Epithelial cell of prostate (primary cell): ENCODE measurements at places on chromosomes 5 and 9.

GRCh38 chr9:10168241-10168640 is 444.6 kb downstream of the PTPRD start:
- DNase-seq, result no peak

DNA sequence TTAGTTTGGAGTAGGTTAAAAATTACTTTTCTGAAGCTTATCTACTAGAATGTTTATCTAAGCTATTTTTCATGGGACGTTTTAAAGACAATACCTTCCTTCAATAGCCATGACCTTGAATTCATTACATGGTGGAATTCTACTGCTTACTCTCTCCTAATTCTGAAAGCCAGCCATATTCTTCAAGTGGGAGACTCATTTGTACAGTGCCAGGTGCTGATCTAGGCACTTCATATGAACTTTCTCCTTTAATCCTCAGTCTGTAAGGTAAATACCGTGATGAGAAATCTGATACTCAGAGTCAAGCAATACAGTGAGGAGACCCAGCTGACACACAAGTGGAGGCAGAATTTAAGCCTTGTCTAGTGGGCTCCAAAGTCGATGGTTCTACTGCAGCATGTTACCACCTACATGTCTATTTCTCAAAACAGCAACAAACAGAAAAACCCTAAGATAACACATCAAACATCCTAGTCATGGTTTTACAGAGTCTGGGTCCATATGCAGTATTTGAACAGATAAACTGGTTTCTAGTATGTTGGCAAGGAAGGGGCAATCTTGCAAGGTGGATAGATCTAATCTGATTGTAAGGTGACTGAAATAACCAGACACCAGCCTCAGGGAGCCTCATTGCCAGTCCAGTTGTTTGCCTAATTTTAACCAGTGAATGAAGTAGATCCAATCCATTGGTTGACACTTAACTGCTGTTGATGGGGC is 243.7 kb downstream of the PIK3R1 start:
- DNase-seq, result no peak

DNA sequence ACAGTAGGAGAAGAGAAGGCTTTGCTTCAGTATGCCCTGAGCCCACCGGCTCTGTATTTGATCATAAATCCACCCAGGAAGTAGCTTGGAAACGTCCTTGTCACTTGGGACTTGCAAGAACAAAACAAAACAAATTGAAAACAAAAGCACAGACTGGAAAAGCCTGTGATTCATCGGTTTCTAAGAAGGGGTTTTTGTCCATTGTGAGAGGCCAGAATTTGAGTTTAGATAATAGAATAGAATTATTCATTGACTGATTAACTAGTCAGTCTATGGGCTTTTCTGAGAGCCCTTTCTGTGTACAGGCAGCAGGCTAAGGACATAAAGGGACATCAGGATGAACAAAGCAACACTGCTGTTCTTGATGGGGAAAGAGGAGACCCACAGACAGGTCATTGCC is 424.8 kb downstream of the IRX1 start:
- DNase-seq, result no peak

DNA sequence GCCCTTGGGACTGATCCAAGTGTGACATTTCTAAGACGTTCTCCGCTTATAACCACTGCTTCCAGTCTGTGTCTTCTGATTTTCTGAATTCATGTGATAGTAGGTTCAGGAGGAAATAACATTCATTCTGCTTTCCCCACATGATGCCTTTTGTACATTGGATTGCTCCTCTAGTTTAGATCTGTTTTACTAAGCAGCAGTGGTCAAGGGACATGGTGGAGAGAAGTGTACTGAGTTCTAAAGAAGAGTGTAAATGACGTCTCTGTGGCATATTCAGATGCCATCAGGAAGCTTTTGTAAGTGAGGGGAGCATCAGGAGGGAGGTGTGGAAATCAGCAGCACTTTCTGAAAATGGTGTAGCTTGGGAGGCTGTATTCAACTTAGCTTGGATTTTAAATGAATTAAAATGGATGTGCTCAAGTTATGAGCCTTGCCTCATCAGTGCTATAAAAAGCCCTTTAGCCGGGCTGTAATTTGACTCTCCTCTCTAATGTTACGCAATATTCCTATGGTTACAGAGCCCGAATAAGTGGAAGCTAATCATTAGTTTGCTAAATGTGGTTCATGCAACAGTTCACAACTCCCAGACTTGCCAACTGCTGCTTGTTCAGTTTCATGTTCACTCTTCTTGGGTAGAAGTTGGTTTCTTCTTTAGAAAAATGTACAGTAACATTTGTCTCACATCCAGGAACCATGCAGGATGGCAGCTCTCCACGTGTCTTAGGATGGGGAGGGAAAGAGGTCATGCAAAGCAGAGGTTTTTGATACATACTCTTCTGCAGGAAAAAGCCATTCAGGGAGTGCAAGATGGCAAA is 281.3 kb downstream of the ARHGAP26 start:
- DNase-seq, result no peak

- no peak for DNase-seq
These were observed 24.4 kb upstream of the CLK4 start for GRCh38 chr5:178651046-178651810.

- DNase-seq, result no peak
These were observed 122.2 kb downstream of the C9orf50 start for GRCh38 chr9:129498451-129499384.

DNA sequence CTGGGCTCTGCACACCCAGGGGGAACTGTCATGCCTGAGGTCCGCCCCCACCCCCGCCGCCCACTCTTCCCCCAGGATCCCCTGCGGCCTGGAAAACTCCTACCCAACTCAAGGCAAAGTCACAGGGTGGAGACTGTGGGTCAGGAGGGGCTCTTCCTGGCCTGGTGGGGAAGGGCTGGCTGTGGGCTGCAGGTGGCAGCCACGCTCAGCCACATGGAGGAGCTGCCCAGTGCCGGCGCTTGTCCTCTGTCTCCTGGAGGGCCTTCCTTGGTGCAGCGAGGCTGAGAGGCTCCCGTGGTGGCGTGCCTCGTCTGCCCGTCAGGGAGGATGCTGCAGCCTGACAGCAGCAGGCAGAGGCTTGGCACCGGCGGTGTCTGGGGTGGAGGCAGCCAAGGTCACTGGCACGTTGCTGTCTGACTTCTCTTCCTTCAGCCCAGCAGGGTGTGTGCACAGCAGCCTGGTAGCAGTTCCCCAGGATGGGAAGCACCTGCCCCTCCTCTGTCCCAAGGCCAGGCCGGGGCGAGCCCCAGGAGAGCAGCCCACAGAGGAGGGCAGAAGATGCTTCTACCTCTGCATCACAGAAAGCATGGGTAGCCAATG is 78.1 kb downstream of the ADAMTS2 start:
- DNase-seq, result no peak

DNA sequence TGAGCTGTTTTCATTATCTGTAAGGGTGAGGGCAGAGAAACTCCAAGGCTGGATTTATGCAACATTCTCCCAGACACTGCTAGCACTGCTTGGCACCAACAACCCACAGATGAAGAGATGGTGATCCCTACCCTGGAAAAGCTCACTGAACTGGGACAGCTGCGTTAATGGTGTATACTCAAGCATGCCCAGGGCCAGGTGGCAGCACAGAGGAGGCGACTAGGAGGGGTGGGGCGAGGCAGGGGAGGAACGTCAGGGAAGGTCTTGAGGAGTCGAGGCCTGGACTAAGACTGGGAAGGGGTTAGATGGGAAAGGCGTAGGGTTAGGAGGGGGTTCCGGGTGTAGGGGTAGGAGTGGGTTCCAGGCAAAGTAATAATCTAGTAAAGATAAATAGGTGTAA is 73.1 kb upstream of the TBC1D9B start:
- no peak for DNase-seq

- no peak for DNase-seq
These were observed 160.9 kb downstream of the LPAR1 start for GRCh38 chr9:110877374-110877773.

- no peak for DNase-seq
These were observed 368.6 kb upstream of the IRX4 start for GRCh38 chr5:2251298-2251697.

- no peak for DNase-seq
These were observed 674 bp downstream of the LHFPL2 start for GRCh38 chr5:78647838-78648358.

DNA sequence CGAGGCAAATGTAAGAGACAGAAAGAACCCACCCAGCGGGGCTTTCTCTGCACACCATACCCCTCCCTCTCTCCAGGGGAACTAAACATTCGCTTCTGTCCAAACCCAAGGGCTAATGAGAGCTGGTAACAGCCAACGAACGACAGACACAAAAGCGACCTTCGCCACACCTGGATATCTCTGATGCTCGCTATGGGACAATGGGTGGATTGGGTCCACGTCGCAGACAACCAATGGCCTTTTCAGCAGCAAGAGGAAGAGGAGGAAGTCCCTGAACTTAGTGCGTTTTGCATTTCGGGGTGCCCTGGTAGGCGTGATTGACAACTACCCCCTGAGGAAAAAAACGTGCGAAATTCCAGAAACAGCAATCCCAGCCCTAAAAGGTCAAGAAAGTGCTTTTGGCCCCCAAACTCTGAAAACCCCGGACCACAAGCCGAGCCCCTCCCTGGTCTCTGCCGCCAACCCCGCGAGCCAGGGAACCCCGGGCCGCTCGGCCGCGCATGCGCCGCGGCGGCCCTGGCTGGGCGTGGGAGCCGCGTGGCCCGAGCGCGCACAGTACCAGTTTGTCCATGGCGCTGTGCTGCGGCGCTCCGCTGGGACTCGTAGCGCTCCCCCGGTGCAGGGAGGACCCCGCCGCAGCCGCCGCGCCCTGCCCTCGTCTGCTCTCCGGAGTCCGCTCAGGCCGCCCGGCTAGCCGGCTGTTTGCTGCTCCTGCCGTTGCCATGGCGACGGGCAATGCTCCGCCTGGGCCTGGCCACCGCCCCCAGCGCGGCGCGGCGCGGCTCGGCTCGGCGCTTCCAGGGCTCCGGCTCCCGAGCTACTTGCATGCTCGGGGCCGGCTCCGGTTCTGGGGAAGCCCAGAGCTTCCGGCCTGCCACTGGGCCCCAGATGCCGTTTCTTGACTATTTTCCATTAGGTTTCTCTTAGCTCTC is 66.9 kb upstream of the DNAH5 start:
- no peak for DNase-seq

GRCh38 chr5:176629853-176630680 is at the start of the genes EIF4E1B and SNCB:
TSS of gene EIF4E1B (plus strand) at chr5:176630675. CDS start at chr5:176642788, 12,113 bp downstream.
TSS of gene SNCB (minus strand) at chr5:176630534. CDS start at chr5:176629654, 880 bp downstream.
- no peak for DNase-seq

DNA sequence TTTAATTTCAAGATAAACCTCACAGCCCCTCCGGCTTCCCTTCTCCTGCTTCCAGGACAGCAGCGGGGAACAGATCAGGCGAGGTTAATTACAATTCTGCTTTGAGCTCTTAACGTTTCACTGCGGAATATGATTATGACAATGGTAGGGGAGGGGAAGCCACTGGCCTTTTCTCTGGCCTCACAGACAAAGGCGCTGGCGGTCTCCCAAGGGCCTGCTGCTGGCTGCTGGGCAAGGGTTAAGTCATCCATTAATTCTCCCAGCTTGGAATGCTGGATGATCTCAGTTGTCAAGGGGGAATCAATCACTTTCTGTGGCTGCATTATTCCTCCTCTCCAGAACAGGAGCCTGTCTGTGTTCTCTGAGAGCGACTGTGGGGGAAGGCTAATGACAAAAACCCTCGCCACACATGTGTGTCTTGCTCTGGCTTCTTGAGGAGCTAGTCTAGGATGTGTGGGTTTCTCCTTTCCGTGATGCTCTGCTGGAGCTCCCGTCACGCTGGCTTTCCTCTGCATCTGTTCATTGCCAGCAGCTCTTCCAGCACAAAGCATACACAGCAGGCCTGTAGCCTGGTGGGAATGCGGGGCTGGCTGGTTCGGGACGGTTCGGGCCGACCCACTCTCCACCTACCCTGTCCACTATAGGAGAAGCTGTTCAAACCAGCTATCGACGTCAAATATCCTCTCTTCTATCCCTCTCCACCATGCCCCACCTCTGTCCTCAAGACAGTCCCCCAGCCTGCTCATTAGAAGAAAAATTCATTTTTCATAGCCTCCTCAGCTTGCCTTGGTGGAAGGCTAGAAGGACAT is 82.8 kb downstream of the DCP2 start:
- no peak for DNase-seq

DNA sequence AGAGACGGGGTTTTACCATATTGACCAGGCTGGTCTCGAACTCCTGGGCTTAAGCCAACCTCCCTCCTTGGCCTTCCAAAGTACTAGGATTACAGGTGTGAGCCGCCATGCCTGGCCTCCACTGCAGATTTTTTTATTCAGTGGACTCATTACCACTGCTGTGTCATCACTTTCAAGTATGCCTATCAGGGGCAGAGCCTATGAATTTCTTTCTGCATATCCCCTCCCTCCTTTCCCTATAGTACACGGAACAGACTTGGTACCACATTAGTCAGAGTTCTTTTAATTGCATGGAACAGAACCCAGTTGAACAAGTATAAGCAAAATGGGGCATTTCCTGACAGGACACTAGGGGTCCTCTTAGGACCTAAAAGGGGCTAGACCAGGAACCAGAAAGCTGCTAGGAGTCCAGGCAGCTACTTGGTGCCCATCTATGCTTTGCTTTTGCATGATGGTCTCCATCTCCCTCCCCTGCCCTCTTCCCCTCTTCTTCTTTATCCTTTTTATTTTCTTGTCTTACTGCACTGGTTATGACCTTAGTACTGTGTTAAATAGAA is 5.8 kb downstream of the BSPRY start:
- no peak for DNase-seq

DNA sequence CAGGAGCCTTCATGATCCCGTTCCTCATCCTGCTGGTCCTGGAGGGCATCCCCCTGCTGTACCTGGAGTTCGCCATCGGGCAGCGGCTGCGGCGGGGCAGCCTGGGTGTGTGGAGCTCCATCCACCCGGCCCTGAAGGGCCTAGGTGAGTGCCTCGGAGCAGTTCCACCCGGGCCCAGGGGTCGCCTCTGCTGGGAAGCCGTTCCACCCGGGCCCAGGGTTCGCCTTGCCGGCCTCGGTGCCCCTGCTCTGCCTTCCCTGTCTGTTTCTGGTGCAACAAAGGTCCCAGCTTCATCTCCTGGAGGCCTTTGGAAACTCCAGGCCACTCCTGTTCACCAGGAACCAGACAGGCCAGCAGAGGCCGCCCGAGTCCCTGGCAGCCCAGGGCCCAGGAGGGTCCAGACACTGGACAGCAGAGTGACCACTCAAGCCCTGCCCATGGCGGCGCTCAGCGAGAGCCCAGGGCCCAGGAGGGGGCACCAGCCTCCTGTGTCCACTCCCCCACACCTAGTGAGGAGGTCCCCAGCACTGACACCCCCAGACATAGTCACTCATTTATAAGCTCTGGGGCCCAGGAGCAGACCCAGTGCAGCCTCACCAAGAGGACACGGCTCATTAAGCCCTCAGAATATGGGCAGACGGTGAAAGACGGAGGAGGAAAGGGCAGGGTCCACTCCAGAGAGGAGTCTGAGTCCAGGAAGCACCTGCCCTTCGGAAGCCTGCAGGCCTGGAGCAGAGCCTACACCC is 7.5 kb downstream of the SLC6A19 start:
- no peak for DNase-seq

DNA sequence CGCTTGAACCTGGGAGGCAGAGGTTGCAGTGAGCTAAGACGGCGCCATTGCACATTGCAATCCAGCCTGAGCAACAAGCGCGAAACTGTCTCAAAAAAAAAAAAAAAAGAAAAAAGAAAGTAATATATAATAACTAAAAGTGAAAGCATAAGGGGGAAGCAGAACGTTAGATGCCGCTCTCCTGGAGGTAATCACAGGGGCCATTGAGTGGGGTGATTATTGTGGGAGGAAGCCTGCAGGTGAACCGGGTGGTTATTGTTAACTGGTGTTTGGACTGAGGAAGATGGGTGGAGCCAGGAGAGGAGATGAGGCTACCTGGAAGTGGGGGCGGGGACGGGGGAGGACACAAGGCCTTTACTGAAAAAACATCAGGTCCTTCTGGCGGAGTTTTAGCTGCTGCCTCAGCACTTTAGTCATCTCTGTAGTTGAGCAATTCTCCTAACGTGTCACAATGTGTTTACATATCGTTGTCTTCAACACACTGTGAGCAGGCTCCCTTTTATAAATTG is 5.3 kb upstream of the TJP2 start:
- peak; percentile 91 for DNase-seq
